ENCODE measurements at places on chromosomes 3 and 15.

GRCh38 chr3:142115867-142116668 is 33.3 kb downstream of the TFDP2 start:
- no peak for DNase-seq

- no peak for DNase-seq
Observed at GRCh38 chr15:73375755-73376305, 7.1 kb upstream of the HCN4 start.

DNA sequence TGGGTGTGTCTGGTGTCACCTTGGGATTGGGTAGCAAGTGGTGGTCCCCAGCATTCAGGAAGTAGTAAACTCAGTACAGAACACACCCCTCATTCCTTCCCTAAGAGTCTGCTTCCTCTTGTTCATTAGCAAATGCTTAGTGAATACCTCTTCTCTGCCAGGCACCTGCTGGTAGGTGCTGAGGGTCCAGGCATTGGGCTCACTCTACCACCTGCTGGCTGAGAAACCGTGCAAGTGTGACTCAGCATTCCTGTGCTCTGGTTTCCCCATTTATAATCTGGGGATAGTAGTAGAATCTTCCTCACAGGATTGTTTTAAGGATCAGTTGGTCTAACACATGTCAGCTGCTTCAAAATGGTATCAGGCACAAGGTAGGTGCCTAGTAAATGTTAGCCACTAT is 4.8 kb downstream of the SHF start:
- no peak for DNase-seq

- no peak for DNase-seq
Observed at GRCh38 chr3:113597596-113598354, 65.4 kb downstream of the SIDT1 start.

DNA sequence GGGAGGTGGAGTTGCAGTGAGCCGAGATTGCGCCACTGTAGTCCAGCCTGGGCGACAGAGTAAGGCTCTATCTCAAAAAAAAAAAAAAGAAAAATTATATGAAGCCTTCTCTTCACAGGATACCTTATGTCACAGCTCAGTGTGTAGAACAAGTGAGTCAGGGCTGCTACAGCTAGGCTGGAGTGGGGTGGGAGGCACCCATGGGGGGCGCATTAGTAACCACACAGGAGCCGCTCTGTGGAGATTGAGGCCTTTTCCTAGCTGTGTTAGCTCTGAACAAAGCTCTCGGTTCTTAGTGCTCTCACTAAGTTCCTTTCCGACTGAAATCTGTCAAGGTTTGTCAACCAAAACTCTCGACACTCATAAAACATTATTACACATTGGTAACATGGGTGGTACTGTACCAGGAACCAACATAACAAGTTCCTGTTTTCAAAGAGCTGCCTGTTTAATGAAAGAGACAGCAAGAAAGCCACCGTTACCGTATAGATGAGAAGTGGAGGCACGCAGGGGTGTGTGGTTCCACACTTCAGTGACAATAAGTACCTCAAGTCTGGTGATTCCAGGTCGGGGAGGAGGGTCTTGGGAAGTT is 4.5 kb downstream of the LRRC31 start:
- peak; percentile 4 for DNase-seq

GRCh38 chr3:37816271-37816670 is 45.4 kb upstream of the CTDSPL start:
- no peak for DNase-seq

DNA sequence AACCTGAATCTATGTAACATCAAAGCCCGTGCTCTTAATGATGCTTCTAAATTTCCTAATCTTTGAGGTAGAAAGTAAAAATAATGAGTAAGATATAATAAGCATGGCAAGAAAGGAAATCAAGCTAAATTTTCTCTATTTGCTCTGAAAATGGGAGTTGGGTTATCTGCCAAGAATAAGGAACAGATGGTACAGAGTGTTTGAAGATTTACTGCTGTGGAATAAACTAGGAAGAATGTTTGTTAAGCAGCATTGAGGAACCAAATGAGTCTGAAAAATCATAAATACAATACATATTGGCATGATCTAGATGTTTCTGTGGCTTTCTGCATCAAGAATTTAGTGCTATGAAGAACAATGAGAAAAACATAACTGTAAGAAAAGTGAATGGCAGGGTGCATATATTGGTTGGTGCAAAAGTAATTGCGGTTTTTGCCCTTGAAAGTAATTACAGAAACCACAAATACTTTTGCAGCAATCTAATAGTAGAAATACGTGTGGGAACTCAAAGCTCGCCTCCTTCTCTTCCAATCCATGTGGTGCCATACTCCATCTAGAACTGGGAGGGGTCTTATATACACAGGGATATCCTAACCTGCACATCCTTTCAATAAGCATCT is 87.6 kb downstream of the SUCNR1 start:
- no peak for DNase-seq

DNA sequence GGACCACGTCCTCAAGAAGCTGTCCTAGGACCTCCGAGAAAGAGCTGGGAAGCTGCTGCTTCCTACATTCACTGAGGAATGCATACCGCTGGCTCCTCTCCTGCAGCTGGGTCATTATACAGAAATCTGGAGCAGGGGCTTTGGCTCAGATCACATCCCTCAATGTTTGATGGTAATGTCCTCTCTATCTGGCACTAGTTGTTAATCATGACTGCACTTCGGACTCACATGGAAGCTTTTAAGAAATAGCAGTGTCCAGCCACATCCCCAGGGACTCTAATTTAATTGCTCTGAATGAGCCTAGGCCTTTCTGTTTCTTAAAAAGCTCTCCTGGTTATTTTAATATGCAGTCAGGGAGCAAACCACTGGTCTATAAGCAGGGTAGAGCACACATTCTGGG is 25.7 kb upstream of the MYRIP start:
- DNase-seq = no peak

GRCh38 chr3:52062505-52062904 is 6.1 kb upstream of the DUSP7 start:
- DNase-seq = no peak

- DNase-seq = no peak
Observed at GRCh38 chr3:52286777-52287110, 884 bp upstream of the GLYCTK start.
